ENCODE measurements at places on chromosomes 11 and 22. TPM values are rescaled to one million over a fixed set of nuclear protein-coding genes. Genes with fewer than 3 reads are reported as not detected.

DNA sequence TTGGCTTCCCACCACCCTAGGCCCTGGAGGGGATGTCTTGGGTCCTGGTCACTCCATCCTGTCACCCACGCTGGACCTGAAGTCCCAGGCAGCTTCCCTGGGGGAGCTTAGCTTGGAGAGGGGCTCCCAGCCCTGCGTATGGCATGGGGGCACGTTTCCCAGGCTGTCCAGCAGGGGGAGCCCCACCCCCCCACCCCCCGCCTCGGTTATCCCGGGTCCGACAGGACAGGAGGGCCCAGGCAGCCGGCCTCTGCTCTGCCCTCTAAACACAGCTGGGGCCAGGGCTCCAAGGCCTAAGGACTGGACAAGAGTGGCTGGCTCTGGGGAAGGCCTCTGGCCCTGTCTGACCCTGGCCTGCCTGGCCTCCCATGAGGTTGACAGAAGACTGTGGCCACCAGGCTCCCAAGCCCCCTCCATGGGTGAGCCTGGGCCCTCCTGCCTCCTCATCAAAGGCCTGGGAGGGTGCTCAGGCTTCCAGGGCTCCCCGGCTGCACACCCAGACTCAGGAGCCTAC is 104.8 kb downstream of the NECTIN1 start:
- DNase-seq, result no peak

GRCh38 chr11:88979641-88980040 is 86.1 kb downstream of the GRM5 start:
- DNase-seq, result no peak

DNA sequence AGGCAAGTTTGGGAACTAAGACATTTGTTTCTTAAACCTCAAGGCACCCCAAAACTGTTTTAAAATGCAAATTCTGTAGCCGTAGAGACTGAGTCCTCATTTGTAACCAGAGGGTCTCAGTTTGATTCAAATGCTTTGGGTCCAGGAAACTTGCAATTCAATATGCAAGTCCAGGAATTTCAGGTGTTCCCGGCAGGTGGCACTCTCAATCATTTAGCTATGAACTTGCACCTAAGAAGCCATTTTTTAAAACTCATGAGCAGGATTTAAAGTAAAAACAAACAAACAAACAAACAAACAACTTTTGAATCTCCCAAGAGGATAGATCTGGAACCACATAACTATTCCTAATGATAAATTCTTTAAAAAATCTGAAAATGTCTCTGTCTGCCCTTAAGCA is 8.7 kb upstream of the ABTB2 start:
- no peak for DNase-seq

GRCh38 chr22:29801796-29802195 is 34.6 kb downstream of the UQCR10 start:
- no peak for DNase-seq

DNA sequence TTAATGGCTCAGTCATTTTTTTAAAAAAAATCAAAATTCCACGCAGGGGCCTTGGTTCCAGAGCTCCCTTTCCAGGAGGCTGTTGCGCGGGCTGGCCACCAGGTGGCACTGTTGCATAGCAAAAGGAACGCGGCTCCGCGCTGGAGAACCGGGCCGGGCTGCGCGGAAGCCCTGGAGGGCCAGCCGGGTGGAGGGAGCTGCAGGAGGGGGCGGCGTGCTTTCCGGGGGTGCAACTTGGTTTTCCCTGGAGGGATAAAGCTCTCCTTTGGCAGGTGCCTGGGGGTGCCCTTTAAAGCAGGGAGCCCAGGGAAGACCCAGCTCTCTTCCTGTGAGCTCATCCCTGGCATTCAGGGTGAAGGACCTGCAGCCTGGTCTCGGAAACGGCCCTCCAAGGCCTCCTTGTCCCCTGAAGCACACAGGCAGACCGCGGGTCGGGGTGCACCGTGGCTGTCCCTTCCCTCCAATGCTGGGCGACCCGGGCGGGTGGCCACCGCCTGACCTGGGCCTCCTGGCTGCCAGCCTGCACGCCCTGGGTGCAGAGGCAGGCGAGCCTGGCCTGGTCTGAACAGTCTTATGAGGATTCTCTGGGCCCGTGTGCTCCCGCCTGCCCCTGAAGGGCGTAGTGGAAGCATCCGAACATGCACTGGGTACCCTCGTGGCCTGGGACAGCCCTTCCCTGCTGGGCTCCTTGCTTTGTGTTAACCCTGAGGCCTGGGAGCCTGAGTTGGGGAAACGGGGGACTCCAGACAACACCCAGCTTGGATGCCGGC is 23.4 kb downstream of the KRTAP5-5 start:
- peak; percentile 81 for DNase-seq

DNA sequence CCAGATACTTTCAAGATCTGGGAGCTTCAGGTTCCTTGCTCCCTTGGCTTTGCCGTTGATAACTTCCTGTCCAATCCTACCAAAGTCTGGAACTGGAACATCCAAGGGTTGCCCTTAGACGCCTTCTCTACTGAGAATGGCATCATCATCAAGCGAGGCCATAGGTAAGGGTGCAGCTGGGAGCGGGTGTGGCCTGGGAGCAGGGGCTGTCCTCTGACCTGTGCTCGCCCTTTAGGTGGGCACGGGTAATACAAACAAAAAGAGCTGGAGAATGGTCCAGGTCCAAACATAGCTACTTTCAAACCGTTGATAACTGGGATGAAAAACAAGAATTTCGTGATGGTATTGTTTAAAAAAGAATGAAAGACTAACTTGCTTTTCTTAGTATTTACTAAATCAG is 25.0 kb downstream of the CASP12 start:
- DNase-seq, result no peak

GRCh38 chr22:27842669-27843431 is 41.3 kb upstream of the MN1 start:
- DNase-seq, result peak; percentile 46

- no peak for DNase-seq
Measured at GRCh38 chr11:71165771-71166170, 86.6 kb downstream of the SHANK2 start.

DNA sequence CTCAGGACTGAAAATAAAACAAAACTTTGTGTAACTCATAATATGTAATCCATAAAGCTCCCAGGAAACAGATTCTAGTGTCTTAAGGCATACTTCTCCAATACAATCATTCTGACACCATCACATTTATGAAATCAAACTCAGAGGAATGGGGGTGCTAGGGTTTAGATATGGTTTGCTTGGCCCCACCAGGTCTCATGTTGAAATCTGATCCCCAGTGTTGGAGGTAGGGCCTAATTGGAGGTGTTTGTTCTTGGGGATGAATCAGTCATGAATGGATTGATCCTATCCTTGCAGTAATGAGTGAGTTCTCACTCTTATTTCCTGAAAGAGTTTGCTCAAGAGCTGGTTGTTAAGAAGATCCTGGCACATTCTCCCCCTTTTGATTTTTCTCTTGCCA is 380.9 kb downstream of the ETS1 start:
- DNase-seq, result no peak

DNA sequence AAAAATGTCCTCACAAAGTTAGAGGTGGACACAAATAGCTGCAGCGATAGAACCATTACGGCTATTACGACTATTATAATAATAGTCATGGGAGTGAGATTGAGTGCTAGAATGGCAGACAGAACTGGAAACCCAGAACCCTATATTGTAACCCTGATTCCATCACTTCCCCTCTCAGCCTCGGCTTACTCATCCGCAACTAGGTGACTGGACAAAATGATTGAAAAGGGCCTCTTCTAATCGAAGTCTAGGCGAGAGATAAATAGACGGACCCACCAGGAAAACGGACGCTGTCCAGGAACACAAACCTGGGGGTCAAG is 629 bp downstream of the PSMA1 start:
- no peak for DNase-seq

DNA sequence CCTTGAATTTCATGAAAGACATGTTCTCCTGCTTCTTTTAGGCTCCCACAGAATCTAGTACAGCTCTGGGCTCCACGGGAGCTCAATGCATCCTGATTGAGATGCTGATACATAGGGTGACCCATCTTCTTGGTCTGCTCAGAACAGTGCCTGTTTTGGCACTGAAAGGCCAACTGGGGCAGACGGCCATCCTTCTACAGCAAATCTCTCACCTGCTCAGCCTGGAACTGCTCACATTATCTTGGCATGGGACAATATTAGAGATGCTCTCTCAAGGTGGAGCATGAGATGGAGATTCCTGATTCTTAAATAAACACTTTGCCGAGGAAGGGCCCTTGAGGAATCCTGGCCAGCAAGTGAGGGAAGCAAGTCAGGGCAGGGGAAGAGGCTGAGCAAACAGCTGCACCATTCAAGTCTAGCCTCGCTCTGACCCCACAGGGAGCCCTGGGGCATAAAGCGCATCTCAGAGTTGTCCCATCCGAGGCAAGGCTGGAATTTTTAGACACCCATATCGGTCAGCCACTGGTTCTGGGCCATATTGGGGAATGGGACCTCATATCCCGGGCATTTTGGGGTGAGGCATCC is 58.4 kb upstream of the CSNK2A3 start:
- no peak for DNase-seq

Gene MOGAT2
- total RNA-seq, result 0.09 TPM

Gene TRPM5
- total RNA-seq, result 0.20 TPM

Gene SCGB1A1
- total RNA-seq, result 16.0 TPM

Gene MGAT3
- total RNA-seq, result 19.4 TPM

Gene SRSF8
- total RNA-seq, result 24.0 TPM

Gene CASP5
- total RNA-seq, result 1.6 TPM

Gene CFAP300
- 16.7 TPM for total RNA-seq

All from lung (tissue), 17 donors.